ENCODE measurements at places on chromosomes 16 and 17. TPM values are rescaled to one million over a fixed set of nuclear protein-coding genes. Genes with fewer than 3 reads are reported as not detected.

Gene ZSCAN32
- total RNA-seq = 16.2 TPM

Gene TP53TG3
- total RNA-seq = not detected

Gene CD79B
- total RNA-seq = not detected

Gene COG4
- 40.8 TPM for total RNA-seq
